ENCODE measurements at places on chromosomes 1 and 21.

DNA sequence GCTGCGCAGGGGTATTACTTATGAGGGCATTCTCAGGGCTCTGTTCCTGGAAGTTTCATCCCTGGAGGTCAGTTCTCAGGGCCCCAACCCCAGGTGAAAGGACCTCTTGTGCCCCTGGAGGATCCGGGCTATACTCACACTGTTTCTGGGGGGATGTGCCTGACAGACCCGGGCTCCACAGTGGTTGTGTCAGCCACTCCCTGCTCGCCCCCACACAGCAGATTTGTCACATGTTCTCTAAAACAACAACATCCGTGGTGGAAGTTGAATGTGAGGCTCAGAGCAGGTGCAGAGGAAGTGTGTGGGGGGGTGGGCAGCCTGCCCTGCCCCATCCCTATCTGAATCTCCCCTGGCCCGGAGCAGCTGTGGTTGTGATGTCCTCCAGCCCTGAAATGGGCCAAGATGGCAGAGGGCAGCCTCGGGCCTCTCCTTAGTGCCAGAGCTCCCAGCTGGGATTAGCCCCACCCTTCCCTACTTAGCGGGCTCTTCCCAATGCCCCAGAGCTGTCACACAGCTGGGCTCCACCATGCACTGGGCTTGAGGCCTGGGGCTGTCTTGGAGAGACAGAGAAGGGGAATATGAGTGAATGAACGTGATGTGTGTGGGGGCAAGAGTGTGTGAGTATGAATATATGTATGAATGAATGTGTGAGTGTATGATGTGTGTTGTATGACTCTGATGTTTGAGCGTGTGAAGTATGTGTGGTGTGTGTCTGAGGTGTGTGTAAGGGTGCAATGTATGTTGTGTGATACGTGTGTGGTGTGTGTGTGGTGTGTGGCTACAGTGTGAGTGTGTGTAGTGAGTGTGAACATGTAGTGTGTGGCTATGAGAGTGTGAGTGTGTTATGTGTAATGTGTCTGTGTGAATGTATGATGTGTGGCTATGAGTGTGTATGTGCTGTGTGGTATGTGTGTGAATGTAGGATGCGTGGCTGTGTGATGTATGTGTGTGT lies 1.5 kb upstream of the FCMR start:
- no peak for DNase-seq

- no peak for DNase-seq
These were observed 130.6 kb downstream of the TGFB2 start for GRCh38 chr1:218475699-218476098.

- DNase-seq: peak; percentile 91
These were observed 258.9 kb downstream of the HHAT start for GRCh38 chr1:210587566-210587965.

GRCh38 chr21:34219334-34220060 lies 144.3 kb upstream of the KCNE2 start:
- DNase-seq: no peak

- DNase-seq: no peak
These were observed 73.5 kb upstream of the CAMK1G start for GRCh38 chr1:209510063-209510462.

GRCh38 chr1:61225478-61225877 lies 143.1 kb downstream of the NFIA start:
- no peak for DNase-seq

DNA sequence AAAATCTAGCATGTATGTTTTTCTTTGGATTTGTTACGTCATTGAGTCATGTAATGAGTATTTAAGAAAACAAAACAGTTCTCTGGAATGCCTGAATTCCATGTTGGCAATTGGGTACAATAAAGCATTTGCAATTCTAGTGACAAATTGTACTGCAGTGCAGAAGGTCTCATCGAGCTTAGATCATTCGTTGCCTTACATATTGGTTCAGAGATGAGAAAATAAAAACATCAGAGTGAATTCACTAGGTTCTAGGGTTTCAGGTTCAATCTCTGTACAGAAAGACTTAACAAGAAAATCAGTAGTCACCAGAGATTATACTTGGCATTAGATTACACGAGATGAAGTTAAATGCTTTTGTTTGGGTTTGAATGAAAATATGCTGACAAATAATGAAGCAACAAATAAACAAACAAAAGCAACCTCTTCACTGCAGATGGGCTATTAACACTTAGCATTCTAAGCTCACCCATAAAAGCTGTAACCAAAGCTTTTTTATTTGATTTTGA lies 124.7 kb downstream of the RYR2 start:
- peak; percentile 2 for DNase-seq

DNA sequence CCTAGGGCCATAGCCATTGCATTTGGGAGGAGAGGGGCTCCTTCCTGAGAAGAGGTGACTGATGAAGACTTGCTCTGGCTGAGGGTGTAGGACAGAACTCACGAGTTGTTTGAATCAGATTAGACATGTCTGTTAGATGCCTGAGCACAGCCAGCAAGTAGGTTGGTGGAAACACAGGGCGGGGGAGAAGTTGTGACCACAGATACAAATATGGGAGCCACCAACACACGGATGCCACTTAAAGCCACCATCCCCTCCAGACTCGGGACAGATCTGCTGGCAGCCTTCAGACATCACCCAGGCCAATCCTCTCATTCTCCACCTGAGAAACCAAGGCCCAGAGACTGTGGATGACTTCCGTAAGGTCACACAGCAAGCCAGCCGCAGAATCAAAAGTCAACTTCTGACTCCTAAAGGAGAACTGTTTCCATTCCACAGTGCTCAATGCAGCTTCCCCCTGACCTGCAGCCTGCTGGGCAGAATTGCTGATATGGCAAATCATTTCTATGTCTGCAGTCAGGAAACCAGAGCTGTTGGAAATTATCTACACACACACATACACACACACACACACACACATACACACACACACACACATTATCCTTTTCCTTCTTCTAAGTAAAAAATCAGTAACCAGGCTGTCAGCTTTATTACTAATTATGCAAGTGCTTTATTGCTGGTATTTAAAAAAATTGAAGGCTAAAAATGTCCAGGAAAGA lies 176.4 kb upstream of the KLHDC7A start:
- DNase-seq: no peak

DNA sequence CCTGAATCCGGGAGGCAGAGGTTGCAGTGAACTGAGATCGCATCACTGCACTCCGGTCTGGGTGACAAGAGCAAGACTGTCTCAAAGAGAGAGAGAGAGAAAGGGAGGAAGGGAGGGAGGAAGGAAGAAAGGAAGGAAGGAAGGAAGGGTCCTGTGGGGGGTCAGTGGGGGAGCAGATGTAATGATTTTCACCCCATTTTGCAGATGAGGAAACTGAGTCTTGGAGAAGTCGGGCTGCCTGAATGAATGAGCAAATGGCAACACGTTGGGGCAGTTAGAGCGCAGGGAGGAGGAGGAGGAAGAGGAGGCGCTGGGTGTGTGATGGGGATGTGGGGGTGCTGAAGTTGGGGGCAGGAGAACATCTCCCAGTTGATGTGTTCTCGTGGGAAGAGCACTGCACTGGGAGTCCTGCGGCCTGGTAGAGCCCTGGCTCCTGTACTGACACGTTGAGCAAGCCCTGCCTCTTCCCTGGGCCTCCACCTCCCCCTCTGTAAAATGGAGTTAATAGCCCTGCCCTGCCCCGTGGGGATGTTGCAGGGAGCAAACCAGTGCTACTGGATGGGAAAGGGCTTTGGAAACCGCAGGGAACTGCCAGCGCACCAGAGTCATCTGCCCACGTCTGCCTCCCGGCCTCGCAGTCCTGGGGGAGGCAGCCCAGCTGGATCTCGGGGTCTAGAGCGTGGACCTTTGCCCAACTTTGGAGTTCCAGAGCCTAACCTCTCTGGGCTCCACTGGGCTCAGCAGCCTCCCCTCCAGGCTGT lies 103.2 kb upstream of the CASZ1 start:
- no peak for DNase-seq

DNA sequence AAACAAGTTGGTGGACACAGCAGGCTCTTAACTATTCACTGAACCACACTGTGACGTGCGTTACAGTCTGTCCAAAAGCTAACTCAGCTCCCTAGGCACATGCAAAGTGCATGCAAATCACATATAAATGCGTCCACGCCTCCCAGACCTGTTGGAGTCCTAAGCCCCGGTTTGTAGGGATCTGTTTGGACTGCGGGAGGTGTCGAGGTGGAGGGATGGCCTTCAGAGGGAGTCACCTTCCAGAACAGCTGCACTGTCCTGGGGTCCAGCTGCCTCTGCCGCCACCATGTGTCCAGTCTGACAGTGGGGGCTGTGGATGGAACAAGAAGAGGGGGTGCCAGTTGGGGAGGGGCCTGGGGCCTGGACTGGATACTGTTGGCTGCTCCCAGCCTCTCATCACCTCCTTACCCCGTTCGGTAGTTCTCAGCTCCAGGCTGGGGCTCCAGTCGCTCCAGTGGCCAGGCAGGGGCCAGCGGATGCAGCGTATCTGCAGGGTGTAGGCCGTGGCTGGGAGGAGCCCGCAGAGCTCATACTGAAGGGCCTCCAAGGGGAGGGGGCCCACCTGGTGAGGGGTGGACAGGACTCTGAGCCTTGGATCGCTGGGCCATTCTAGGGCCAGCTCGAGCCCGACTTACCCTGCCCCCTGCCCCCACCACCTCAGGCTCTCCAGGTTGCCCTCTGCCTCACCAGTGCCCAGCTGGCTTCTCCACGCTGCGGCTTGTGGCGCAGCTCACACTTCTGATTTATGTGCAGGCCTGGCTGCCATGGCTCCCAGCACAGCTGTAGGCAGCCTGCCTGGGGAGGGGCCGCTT lies 7.9 kb upstream of the MRPS15 start:
- no peak for DNase-seq

- DNase-seq: no peak
These were observed 180.2 kb downstream of the CRB1 start for GRCh38 chr1:197448121-197448779.

DNA sequence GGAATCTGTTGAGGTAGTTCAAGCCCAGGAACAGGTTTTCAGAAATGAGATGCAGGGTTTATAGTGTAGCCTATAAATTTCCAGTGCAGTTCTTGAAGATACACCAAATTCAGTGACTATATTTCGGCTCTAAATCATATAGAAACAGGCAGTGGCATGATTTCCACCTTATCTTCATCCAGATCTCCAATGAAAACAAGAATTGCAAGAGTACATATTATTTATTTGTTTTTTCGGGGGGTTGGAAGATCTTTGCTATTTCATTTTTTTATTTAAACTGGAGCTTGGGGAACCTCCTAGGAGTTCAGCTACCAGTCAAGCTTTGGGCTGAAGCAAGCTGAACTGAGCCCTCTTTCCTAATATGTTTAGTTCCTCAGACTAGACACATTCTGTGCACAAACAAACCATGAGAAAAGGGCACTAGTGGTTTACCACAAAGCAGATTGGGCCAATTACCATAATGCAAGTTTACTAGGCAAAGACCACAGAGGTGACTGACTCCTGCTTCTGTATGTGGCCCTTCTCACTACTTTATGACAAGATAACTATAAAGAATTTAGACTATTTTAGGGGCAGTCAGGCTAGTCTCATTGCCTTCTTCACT lies 68.5 kb downstream of the RGS2 start:
- peak; percentile 30 for DNase-seq

- no peak for DNase-seq
These were observed 157.3 kb upstream of the RUNX1 start for GRCh38 chr21:35206141-35207125.

DNA sequence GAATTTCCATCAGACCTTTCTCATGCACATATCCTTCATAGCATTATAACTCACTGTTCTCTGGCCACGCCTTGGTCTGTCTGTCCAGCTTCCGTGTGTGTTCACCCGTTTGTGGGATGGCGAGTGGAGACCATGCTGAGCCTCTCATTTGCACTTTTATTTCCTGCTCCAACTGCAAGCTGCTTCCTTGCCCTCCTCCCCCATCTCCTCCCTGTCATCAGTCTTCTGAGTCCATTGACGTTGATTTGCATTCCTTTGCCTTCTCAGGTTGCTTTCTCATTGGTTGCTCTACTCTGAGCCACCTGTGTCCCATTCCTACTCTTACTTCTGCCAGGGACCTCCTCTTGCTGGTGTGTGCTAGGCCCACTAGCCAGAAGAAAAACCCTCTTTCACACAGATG lies 146.4 kb downstream of the NOS1AP start:
- DNase-seq: no peak

- no peak for DNase-seq
These were observed 699.8 kb downstream of the PTPRU start for GRCh38 chr1:29936031-29936544.

DNA sequence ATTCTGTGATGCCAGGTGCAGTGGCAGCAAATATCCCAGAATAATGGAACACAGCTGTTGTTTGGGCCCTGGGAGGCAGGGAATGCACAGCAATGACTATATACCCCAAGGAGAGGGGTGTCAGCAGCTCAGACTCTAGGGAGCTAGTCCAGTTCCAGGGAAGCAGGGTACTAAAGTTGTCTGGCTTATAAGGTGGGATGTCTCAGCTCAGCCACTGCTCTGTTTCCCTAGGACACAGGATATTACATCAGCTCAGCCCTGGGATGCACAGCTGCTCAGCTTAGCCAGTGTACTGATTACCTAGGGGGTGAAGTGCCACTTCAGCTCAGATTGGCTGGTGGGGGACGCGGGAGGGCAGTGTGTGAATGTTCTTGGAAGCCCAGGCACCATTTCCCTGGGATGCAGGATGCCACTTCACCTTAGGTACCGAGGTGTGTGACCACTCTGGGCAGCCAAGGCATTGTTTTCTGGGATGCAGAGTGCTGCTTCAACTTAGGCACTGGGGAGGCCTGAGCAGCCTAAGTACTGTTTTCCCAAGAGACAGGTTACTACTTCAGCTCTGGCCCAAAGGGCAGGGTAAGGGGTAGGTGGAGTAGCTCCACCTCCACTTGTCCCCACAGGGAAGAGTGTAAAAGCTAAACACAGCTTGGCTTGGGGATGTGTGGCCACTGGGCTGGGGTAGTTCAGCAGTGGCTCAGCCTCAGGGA lies 59.4 kb downstream of the DIPK1A start:
- peak; percentile 25 for DNase-seq

GRCh38 chr1:91011726-91012125 lies 10.1 kb downstream of the ZNF644 start:
- DNase-seq: peak; percentile 21

DNA sequence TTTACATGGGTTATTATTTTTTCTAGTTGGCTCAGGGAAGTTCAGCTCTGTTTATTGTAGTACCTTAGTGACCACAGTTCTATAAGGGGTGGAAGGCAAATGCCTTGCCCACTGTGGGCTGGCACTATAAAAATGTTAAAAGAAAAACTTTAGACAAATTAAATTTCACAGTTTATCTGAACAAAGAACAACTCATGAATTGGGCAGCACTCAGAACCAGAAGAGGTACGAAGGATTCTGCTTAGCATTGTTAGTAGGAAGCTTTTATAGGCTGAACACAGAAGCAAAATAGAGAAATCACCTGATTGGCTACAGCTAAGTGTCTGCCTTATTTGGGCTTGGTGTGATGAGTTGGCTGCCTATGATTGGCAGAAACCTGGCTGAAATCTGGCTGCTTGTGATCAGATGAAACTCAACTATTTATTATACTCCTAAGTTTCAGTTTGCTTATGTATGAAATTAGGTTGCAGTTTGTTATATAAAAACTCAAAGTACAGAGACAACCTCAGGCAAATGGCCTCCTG lies 35.8 kb upstream of the SLC35D1 start:
- no peak for DNase-seq

GRCh38 chr21:15719976-15720375 lies 9.8 kb upstream of the USP25 start:
- no peak for DNase-seq
